ENCODE measurements at places on chromosomes 13 and 19.
A peak's percentile ranks its signal among the peaks of the same experiment; 100 is the strongest.

DNA sequence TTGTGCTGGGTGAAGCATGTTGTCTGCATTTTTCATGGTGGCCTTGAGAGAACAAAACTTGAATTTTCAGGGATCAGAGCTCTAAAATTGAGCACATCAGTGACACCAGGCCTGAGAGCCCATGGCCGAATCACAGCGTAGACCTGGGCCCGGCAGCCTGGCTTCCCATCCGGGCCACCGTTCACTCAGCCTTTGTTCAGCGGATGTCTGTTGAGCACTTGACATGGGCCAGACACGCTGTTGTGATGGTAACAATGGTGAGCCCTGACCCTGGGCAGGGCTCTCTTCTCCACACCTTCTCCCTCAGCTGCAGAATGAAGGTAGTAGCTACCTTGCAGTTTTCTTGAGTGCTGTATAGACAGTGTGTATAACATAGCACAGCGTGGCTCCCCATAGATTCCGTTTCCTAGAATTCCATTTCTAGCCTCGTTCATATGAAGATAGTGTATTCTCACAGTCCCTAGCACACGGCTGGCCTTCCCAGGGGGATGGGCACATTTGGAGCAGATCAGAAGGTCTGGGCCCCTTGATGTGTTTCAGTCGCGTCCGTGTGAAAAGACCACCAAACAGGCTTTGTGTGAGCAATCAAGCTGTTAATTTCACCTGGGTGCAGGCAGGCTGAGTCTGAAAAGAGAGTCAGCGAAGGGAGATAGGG lies 75.3 kb downstream of the RAB20 start:
- DNase-seq, result no peak

GRCh38 chr13:33913829-33914228 lies 95.9 kb downstream of the RFC3 start:
- no peak for DNase-seq

DNA sequence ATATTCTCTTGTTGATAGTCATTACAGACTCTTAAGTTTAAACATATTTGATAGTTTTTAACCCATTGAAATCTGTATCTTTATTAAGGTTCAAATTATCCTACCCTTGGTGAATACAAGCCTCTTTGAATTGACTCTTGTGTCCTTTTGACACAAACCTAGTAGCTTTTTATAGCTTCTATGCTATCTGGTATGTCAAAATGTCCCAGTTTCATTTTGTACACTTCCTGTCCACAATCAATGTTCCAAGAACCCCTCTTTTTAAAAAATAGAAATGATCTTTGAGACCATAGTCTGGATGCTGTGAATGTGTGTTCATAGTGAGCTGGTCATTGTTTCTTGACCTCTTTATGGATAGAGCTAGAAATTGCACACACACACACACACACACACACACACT lies 39.2 kb upstream of the FGF14 start:
- DNase-seq, result no peak

GRCh38 chr19:31354316-31354715 lies 5.1 kb upstream of the TSHZ3 start:
- no peak for DNase-seq

GRCh38 chr13:83929157-83929556 lies 46.9 kb upstream of the SLITRK1 start:
- DNase-seq, result no peak

DNA sequence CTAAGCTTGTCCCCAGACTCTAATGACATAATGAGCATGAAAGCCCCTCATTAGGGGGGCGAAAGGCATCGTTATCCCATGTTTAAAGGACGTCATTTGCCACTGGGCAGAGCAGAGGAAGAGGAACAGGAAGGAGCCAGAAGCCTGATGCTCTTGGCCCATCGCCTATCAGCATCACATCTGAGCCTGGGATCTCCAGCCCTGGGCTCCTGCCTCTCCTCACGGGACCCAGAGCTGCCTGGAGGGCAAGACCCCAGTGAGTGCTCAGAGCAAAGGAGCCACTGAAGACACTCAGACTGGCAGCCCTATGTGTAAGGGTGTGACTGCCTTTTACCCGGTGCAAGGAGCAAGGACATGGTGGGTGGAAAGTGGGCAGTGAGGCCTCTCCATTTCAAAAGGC lies 115.0 kb upstream of the ZNF507 start:
- no peak for DNase-seq

DNA sequence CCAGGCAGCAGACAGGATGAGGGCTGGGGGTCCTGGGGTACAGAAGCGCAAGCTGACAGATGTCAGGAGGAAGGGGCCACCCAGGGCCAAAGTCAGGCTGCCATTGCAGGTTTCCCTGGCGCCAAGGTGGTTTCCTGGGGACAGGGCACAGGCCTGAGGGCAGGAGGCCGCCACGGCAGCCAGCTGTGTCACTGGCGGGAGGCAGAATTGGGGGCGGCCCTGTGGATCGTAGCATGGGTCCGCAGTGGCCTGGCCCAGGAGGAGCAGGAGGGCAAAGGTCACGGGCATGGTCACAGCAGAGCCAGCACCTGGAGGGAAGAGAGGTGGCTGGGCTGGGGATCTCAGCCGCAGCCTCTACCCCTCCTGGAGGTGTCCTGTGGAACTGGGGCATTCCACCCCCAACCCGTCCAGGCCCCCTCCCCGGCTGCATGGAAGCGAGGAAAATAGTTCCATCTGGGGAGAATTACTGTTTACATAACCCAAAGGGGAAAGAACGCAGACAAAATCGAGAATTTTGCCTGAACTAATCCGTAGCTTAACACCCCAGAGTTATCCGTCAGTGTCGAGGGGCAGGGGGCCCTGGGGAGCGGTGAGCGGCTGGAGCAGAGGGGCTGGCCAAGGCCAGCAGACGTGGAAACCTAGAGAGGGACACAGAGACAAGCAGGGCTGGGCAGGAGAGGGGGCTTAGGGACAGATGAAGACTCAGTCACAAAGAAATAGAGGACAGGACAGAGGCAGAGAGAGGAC lies 1.9 kb downstream of the NTN5 start:
- no peak for DNase-seq

- peak; percentile 98 for DNase-seq
These were observed 1.4 kb upstream of the BCL3 start for GRCh38 chr19:44746946-44747738.

DNA sequence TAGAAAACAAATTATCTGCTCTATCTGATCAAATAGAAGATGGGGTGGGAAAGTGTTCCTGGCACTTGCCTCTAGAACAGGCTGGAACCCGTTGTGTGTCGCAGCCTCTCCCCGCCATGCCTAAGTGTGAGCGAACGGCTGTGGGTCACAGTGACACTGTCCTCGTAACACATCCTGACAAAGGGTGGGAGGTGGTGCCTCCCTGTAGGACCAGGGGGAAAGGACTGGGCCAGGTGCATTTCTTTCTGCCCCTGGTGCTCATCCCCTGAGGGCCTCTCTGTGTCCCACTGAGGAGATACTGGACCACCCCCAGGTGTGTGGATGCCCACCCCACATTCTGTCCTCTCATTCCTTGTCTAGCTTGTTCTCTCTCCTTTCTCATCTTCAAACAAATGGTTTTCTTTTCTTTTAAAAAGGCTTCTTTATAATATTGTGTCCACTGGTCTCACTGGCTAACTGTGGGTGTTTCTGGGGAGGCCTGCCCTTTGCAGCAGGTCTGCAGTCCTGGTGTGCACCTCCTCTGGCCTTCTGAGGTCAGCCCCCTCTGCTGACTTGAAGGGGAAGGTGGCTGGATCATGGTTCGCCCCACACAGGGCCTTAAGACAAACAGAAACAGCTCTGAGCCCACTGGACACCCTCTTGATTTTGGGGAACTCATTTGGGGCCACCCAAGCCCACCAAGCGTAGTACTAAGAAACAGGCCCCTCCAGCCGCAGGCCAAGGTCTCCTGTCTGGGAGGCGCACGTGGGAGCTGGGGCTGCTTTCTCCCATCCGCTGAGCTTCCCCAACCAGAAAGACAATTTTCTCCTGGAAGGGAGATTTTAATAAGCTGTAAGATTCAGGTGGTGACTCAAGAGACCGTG lies 152.5 kb upstream of the SOX1 start:
- DNase-seq, result no peak

GRCh38 chr13:93670866-93671265 lies 444.3 kb downstream of the GPC6 start:
- DNase-seq, result no peak

DNA sequence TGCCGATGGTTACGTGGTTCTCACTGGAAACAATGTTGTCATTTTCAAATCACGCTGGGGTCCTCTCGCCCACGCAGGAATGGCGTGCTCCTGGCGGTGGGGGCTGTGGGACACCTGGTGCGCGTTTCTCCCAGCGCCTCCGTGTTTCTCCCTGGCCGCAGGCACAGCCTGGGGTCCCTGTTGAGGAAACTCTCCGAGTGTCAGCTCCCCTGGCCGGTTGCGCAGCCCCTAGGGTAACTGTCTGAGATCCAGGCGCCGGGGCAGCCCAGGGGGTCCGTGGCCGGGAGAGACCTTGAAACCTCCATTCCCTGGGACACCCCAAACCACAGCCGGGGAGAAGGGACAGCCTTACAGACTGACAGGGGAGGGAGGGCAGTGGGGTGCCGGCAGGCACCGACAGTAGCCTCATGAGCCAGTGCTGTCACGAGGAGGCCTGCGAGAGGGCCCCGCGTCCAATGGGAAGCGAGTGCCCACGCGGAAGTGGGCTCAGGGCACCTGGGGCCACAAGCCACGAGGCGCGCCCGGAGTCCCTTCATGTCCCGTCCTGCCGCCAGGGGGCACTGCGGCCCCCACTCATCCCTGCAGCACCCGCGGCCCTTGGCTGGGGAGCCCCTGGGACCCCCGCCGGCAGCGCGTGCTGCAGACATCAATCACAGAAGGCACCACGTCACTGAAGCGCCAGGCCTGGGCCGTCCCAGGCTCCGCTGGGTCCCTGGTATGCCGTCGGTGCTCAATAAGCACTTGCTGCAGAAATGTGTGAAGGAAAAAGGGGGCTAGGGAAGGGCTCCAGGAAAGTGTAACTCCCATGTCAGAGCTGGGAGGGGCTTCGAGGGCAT lies 9.5 kb downstream of the ADAMTSL5 start:
- DNase-seq, result peak; percentile 53

DNA sequence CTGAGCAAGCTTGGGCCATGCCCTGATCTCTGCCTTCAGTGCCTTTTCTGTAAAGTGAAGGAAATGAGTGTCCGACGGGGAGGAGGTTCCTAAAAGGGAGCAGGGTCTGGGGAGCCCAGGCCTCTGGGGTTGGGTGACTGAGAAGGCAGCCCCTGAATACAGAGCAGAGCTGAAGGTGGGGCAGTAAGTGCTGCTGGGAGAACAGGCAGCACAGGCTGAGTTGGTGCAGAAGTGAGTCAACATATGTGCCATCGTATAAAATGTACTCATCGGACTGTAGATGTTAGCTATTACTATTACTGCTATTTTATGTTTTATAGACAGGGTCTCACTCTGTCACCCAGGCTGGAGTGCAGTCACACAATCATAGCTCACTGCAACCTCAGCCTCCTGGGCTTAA lies 1.0 kb upstream of the HAMP start:
- DNase-seq, result no peak

GRCh38 chr13:43260999-43261398 lies 237.6 kb downstream of the DNAJC15 start:
- DNase-seq, result peak; percentile 26

DNA sequence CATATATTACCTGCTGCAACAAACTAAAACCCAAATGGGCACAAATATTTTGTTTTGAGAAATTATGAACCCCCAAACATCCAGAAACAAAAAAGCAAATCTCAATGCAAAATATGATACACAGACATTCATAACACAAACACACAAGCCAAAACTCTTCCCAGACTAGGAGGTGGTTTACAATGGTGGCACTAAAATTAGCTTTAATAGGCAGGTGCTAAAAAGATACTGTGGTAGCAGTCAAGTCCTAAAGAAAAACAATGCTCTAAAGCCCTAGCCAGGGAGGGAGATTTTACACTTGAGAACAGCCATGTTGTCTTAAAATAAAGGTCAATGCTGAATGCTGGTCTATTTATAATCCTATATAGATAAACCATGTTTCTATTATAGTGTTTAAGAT lies 65.0 kb downstream of the DOCK9 start:
- DNase-seq, result no peak

DNA sequence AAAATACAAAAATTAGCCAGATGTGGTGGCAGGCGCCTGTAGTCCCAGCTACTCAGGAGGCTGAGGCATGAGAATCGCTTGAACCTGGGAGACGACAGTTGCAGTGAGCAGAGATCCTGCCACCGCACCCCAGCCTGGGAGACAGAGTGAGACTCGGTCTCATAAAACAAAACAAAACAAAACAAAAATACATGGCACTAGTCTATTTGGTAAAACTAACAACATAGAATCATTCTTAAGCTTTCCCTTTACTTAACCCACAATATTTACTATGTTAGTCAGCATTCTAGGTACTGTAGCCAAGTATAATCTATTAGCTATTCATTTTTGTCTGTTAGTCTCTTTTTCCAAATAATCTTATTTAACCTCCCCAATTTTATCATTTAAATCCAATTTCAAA lies 1482.8 kb downstream of the SLITRK5 start:
- DNase-seq, result no peak

GRCh38 chr19:22595918-22596341 lies 38.2 kb upstream of the ZNF492 start:
- DNase-seq, result no peak

GRCh38 chr13:108346376-108346775 lies 76.9 kb downstream of the TNFSF13B start:
- no peak for DNase-seq

- DNase-seq, result no peak
These were observed 165.5 kb downstream of the LACC1 start for GRCh38 chr13:44045180-44045562.

- DNase-seq, result no peak
These were observed 78.8 kb downstream of the RYR1 start for GRCh38 chr19:38512277-38512676.

- no peak for DNase-seq
These were observed 597.0 kb downstream of the UQCRFS1 start for GRCh38 chr19:28615966-28616365.

DNA sequence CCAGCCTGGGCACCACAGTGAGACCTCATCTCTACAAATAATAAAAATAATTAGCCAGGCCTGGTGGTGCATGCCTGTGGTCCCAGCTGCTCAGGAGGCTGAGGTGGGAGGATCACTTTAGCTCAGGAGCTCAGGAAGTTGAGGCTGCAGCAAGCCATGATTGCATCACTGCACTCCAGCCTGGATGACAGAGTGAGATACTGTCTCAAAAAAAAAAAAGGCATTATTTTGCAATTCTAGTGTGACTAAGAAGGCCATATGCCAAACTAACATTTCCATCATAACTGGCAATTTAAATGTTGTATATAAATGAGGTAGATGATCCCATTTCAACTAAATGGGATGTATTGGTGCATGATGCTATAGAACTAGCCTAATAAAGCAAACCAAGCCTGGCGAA lies 632.8 kb upstream of the KLF12 start:
- peak; percentile 72 for DNase-seq
